Camera-type eye (tissue), 1 donor: ENCODE measurements at places on chromosomes 3 and 15. TPM values are rescaled to one million over a fixed set of nuclear protein-coding genes. Genes with fewer than 3 reads are reported as not detected.

PCLAF gene
- 13.6 TPM for total RNA-seq

C3orf49 gene
- total RNA-seq: not detected

AGTR1 gene
- 3.5 TPM for total RNA-seq

VPS33B gene
- 10.7 TPM for total RNA-seq

TUBGCP4 gene
- 36.7 TPM for total RNA-seq

GOLGA8N gene
- total RNA-seq: 16.3 TPM

CEP63 gene
- total RNA-seq: 43.2 TPM

SNAPC5 gene
- 28.8 TPM for total RNA-seq

RTP1 gene
- total RNA-seq: not detected

CSNK1G1 gene
- 42.1 TPM for total RNA-seq
